HuH-7 (cell line): ENCODE measurements at places on chromosomes 12 and 14.

GRCh38 chr12:109115758-109116610, at the start of gene ACACB:
TSS of gene ACACB (plus strand) at chr12:109116587. CDS start at chr12:109139406, 22,819 bp downstream.
- peak; percentile 60 for DNase-seq

GRCh38 chr14:59333668-59334067, 131.5 kb downstream of the GPR135 start:
- no peak for DNase-seq

- DNase-seq: no peak
These were observed 4.5 kb upstream of the GLIPR1 start for GRCh38 chr12:75476071-75476470.

DNA sequence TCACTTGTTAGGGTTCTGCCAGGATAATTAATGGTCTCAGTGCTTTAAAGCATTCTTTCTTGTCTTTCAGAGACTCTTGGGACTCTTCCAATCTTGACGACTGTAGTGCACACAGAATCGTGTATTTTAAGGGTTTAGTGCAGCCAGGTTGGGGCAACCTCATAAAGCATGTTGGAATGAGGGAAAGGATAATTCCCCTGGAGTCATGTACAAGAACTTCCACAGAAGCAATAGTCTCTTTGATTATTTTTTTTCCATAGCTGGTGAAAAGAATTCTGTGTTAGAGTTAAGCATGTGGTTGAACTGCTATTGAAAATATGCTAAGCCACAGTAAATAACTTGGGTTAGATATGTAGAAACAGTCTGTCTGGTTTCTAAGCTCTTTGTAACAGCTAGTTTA, 246.8 kb upstream of the DAAM1 start:
- DNase-seq: no peak

DNA sequence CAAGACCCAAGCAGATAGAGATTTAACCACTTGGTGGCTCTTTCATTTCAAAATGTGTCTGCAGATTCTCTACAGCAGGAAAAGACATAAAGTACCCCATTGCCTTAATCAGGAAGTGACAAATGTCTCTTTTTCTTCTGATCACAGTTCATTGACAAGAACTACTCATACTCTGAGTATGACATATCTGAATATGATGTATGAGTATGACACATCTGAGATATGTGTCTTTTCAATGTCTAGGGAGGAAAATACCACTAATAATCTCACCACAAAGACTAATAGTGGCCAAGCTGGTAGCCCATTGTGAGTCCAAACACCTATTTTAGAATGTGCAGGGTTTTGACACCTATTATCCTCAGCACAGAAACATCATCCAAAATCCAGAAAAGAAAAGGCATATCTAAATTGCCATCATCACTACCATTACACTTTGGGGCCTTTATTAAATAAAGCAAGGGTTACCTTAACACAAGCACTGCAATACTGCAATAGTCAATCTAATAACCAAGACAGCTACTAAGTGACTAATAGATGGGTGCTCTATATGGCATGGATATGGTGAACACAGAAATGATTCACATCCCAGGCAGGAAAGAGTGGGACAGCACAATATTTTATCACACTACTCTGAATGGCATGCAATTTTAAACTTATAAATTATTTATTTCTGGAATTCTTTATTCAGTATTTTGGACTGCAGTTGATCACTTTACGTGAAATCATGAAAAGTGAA, 243.7 kb upstream of the FAR2 start:
- DNase-seq: no peak

- DNase-seq: no peak
These were observed 248.3 kb downstream of the PHLDA1 start for GRCh38 chr12:75783093-75783877.

GRCh38 chr12:91772411-91772810, 373.2 kb downstream of the BTG1 start:
- DNase-seq: no peak

DNA sequence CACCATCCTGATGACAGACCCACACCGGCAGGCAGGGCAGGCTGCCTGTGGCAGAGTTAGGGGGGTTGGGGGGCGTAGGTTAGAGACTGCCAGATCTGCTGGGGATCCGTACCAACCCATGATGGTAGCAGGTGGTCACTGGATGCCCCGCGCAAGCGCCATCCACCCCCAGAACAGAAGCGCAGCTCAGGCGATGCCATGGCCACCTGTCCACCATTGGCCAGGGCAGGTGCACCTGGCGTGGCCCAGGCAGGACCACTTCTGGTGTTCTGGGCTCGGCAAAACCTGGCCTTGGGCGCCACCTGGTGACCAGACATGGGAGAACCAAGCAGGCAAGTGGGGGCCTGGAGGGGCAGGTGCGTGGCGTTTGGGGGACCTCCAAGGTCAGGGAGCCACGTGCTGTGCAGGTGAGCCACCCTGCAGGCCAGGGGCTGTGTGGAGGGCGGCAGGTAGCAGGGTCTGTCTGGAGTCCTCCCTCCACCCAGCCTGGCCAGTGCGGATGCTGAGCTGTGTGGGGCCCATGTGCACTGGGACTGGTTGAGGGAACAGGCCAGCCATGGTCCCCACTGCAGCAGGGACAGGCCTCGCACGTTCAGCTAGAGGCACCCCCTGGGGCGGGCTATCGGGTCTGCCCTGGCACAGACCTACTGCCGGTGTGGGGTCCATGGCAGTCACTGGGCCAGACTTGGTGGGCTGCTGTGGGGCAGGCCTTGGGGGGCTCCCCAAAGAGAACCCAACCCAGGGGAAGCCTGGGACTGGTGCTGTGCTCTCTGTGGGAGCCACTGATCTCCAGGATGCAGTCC, 15.6 kb downstream of the BAG5 start:
- peak; percentile 91 for DNase-seq

DNA sequence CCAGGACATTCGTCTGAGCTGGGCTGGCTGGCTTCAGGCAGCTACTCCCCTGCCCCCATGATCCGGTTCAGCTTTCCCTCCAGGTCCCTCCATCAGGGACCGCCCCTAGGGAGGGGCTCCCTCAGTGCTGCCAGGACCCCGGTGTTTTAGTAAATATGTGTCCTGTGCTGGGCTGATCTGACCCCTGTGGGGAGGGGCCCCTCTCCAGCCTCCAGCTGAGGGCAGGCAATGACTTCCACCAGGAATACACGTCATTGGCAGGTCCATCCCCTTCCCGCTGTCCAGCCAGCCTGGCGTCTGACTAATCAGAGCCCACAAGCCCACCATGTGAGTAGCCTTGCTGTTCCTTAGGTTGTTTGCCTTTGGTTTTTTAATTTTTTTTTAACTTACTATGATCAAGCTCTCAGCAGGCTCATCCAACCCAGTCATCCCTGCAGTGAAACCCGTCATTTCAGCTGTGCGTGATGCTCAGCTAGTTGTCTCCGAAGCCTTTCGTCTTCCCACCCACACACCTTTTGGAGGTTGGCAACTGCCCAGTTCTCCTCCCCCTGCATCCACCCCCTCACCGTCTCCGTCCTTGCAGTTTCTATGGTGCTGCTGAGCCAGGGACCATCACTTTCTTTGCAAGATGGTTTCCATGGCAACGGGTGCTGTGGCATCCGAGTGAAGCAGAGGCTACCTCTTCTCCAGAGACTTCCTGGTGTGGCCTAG, 16.0 kb upstream of the SERPINA4 start:
- DNase-seq: no peak

DNA sequence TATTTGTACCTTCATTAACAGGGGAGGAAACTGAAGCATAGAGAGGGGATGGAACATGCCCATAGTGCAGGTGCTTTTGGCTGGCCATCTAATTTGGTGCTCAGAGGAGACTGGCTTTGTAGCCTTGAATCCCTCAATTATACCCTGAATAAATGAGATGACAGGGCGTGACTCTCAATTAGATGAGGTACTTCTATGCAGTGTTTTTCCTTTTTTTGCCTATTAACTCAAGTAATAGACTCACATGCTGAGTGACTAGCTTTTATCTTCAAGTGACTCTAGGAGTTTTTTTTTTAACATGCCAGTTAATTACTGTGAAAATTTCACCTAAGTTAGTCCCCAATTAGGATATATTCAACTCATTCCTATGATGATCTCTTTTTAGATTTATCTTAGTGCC, 243.7 kb downstream of the DACT1 start:
- DNase-seq: no peak

DNA sequence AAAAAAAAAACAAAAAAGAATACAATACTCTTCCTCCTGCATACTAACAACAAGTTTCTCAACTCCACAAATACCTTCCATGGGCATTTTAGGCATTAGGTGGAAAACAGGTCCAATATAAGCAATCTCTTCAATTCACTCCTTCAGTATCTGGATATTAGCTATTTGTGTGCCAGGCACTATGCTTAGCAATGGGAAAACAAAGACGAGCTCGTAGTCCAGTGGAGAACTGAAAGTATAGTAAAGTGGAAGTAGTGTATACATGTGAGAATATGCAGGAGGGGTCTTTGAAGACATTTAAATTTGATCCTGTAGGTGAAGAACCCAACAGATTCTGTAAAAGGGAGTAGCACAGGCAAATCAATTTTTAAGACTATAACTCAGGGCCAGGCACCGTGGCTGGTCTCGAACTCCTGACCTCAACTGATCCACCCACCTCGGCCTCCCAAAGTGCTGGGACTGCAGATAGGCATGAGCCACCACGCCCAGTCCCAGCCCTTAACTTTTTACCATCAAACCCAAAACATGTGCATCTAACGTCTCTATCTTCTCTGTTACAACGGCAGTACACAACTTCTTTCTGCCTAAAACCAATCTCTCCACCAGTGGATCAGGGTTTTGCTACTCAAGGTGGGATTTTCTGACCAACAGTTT, 10.6 kb downstream of the HECTD1 start:
- no peak for DNase-seq

DNA sequence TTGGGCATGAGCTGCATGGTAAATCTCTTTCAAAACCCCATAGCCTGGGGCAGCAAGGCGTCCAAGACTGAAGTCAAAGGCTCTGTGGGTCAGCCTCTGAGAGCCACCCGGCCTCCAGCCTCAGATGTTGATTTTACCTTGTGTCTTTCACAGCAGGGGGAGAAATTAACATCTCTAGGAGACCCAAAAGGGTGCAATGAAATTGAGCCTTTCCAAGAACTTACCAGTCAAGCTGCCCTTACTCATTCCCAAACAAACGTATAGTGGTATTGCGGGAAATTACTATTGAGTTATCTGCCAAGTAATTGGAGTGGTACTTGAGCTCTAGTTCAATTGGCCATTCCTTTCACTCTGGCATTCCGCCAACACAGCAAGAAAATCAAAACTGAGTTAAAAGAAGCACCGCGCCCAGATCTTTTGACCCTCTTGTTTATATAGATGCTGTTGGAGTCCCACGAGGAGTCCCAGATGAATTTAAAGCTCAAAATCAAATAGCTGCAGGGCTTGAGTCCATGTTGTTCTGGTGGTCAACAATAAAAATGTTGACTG, 380.7 kb upstream of the SYT1 start:
- no peak for DNase-seq

DNA sequence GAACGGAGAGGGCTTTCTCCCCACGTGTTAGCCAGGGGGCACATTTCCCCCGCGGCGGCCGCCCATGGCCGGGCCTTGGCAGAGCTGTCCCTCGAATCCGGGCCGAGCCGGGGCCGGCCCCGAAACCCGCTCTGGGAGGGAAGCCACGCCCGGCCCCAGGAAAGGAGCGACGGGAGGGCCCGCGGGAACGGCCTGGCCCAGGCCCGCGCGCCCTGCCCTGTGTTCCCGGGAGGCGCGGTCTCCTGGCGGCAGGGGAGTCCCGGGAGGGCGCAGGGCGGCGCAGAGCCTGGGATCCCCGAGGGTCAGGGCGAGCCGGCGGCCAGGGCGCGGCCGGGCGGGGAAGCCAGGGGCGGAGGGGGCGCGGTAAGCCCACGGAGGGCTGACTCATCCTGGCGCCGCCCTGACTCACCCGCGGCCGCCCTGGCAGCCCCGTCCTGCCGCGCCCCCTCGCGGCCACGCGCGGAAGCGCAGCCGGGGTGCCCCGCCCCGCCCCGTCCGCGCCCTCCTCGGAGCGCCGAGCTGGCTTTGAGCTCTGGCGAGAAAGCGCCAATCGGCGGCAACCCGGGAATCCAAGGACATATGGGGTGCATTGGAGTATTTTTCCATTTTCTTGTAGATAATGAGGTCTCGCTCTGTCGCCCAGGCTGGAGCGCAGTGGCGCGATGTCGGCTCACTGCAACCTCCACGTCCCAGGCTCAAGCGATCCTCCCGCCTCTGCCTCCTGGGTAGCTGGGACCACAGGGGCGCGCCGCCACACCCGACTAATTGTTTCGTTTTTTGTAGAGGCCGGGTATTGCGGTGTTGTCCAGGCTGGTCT, 31.8 kb upstream of the PLEKHG6 start:
- DNase-seq: peak; percentile 82

- DNase-seq: no peak
These were observed 65.9 kb downstream of the DCAF5 start for GRCh38 chr14:69087061-69087461.

DNA sequence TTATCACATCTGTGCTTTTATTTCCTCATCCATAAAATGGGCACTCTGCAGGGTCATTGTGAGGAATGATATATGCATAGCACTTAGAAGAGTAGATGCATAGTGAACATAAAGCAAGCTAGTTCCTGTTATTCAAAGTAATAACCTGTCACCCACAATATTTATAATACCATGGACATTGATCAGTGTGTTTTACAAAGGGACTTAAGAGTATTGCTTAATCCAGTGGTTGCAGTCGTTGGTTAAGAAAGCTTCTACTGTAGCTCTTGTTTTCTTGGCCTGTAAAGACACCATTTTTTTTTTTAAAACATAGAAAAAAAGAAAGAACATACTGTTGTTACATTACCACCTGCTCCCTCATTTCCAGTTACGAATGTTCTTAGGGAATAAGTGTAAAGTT, 13.1 kb downstream of the METAP2 start:
- no peak for DNase-seq

DNA sequence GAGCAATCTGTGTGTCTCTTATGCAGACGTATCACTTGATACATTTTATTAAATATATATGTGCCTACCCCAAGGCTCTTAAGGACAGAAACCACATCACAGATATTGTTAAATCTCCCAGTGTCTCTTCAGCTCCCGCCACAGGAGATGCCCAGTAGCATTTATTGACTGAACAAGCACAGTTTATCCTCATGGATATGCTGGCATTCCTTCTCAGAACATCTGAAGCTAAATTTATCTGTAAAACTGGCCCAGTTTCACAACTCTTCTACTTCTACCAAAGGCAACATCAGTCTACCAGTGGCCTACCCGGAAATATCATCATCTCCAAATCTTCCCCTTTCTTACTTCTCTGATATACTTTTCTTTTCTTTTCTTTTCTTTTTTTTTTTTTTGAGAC, 10.7 kb downstream of the APOLD1 start:
- DNase-seq: no peak

GRCh38 chr12:67034110-67034879, 234.9 kb upstream of the CAND1 start:
- DNase-seq: no peak

DNA sequence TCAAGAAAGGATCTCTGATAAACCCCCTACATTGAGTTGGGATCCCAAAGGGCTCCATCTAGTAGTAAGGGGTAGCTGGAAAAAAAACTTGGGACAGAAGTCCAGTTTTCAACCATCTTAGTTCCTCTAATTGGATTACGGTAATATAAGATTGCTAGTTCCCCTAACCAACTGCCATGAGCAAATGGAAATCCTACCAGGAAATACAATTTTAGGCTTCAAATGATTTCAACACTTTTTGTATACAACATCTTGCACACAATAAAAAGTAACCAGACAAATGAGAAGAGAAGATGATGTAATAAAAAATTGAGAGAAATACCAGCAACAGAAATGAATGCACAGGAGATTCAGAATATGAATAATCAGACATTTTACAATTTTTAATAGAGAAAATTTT, 73.0 kb downstream of the TSHR start:
- DNase-seq: no peak

- no peak for DNase-seq
These were observed 6.3 kb downstream of the ITGA5 start for GRCh38 chr12:54412786-54413185.
